Pancreas (tissue), 10 donors: ENCODE measurements at places on chromosomes 6 and 20.

- no peaks in the 10 kb centered on the region for H3K36me3 ChIP-seq
- H3K27me3 ChIP-seq = no peaks in the 10 kb centered on the region
- DNase-seq = no peak
- H3K4me3 ChIP-seq = no peak overlapping the region
Observed at GRCh38 chr20:63366390-63367365, 5.5 kb upstream of the CHRNA4 start.

DNA sequence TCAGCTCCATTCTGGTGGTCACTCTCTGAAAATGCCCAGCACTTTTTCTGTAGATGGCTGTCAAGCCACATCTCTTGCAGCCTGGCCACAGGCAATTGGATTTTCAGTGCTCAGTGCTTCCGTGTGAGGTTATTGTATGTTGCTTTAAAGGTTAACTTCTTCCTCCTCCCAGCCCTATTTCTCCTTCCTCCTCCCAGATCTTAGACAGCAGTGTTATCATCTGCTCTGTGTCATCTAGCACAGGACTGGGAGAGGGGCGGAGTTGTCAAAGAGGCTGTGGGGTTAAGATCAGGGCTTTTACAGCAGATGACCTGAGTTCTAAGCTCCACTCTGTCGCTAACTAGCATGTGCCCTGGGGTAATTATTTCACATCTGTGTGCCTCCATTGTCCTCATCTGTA, 129.0 kb downstream of the PHACTR3 start:
- no peaks in the 10 kb centered on the region for H3K27me3 ChIP-seq
- H3K4me3 ChIP-seq = no peak overlapping the region
- no peak for DNase-seq
- no peaks in the 10 kb centered on the region for H3K4me1 ChIP-seq

DNA sequence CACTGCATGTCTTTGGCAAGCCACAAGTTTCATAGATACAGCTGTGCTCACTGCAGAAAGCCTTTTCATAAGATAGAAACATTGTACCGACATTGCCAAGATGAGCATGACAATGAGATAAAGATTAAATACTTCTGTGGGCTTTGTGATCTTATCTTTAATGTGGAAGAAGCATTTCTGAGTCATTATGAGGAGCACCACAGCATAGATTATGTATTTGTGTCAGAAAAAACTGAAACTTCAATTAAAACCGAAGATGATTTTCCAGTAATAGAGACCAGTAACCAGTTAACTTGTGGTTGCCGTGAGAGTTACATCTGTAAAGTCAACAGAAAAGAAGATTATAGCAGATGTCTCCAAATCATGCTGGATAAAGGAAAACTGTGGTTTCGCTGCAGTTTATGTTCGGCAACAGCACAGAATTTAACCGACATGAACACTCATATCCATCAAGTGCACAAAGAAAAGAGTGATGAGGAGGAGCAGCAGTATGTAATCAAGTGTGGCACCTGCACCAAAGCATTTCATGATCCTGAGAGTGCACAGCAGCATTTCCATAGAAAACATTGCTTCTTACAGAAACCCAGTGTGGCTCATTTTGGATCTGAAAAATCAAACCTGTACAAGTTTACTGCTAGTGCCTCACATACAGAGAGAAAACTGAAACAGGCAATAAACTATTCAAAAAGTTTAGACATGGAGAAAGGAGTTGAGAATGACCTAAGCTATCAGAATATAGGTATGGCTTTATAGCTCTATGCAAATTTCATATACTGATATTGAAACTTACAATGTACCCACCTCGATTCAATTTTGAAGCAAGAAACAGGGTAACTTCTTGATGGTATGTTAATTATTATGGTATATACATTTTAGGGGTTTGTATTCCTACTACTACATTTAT, 23.9 kb upstream of the BAG2 start:
- no peak overlapping the region for H3K4me3 ChIP-seq
- H3K27me3 ChIP-seq = no peaks in the 10 kb centered on the region
- no peak for DNase-seq
- H3K4me1 ChIP-seq = no peaks in the 10 kb centered on the region
- H3K27ac ChIP-seq = no peak overlapping the region
- H3K36me3 ChIP-seq = no peaks in the 10 kb centered on the region

- H3K4me1 ChIP-seq = no peaks in the 10 kb centered on the region
- H3K36me3 ChIP-seq = no peaks in the 10 kb centered on the region
Observed at GRCh38 chr6:16183187-16183664, 54.3 kb downstream of the MYLIP start.

DNA sequence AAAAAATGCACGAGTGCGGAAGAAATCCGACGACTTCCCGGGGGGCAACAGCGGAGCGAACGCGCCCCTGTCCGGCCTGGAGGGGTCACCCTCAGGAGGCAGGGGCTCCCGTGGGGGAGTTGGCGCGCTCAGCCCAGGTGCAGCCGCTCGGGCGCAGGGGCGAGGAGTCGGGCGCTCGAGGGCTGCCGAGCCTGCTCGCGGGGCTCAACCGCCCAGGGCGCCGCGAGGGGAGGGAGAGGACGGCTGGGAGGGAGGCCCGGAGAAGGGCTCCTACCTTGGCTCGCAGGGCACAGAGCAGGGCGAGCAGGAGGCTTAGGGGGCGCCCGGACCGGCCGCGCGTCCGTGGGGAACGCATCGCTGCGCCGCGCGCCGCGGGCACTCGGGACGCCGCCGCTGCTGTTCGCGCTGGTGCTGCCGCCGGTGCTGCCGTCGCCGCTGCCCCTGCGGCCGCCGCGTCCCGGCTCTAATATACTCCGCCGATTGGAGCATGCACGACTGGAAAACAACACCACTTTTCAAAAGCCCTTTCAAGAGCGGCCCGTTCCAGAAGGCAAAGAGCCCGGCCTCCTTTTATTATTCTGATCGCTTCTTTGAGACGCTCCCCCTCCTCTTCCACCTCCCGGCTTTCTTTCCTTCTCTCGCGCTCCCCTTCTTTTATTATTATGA, 490 bp downstream of the JAG1 start:
- peak; percentile 61 for DNase-seq
- H3K4me1 ChIP-seq = peaks cover 19% of the 10 kb centered on the region
- peak overlapping the region; percentile 59 for H3K4me3 ChIP-seq
- no peaks in the 10 kb centered on the region for H3K36me3 ChIP-seq
- no peaks in the 10 kb centered on the region for H3K27me3 ChIP-seq

GRCh38 chr6:163414946-163415619, 565 bp downstream of the QKI start:
- peak overlapping the region; percentile 50 for H3K4me3 ChIP-seq
- peaks cover 21% of the 10 kb centered on the region for H3K4me1 ChIP-seq
- peak overlapping the region; percentile 81 for H3K27ac ChIP-seq
- H3K36me3 ChIP-seq = no peaks in the 10 kb centered on the region
- peak; percentile 76 for DNase-seq

GRCh38 chr6:37882724-37883413, 63.3 kb downstream of the ZFAND3 start:
- no peaks in the 10 kb centered on the region for H3K36me3 ChIP-seq
- no peak overlapping the region for H3K27ac ChIP-seq
- no peaks in the 10 kb centered on the region for H3K27me3 ChIP-seq
- H3K4me3 ChIP-seq = no peak overlapping the region

DNA sequence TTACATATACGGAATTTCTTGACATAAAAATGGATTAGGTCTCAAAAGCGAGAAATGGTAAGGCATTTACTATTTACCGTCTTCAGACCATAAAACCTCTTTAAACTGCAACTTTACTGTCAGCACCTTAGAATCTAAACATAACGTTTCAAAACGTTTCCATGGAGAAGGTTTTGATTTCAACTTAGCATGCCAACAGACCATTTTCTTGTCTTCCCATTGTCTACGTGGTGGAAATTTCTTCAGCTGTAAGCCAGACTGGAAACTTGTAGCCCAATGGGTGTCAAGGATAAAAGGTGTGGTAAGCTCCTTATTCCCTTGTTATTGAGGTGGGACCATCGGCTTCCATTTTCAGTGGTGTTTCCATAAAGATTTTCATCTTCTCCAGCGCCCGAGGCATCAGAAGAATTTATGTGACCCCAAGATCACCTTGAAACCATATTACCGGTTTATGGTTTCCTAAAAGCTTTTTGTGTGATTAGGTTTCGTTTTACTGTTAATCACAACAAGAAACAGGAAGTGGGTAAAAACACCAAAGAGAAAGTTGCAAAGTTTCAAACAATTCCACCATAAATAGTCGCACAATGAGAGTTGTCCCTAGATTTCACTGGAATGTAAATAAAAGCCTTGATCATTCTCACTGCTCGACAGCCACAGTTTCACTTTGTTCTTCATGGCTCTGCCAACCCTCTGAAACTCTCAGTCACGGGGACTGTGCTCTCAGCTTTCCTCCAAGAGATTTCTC, 63.0 kb upstream of the CD2AP start:
- H3K36me3 ChIP-seq = no peaks in the 10 kb centered on the region
- H3K27me3 ChIP-seq = no peaks in the 10 kb centered on the region
- no peak for DNase-seq
- peak overlapping the region; percentile 16 for H3K4me3 ChIP-seq
- H3K27ac ChIP-seq = peak overlapping the region; percentile 78

- no peak overlapping the region for H3K27ac ChIP-seq
- H3K4me3 ChIP-seq = no peak overlapping the region
- H3K4me1 ChIP-seq = no peaks in the 10 kb centered on the region
- DNase-seq = no peak
- H3K27me3 ChIP-seq = no peaks in the 10 kb centered on the region
Observed at GRCh38 chr20:34532320-34532719, 16.1 kb downstream of the DYNLRB1 start.

GRCh38 chr6:66344796-66345195, 637.8 kb upstream of the EYS start:
- H3K27me3 ChIP-seq = no peaks in the 10 kb centered on the region
- DNase-seq = no peak
- H3K4me3 ChIP-seq = no peak overlapping the region
- H3K4me1 ChIP-seq = no peaks in the 10 kb centered on the region
- H3K36me3 ChIP-seq = no peaks in the 10 kb centered on the region

GRCh38 chr20:48015943-48016723, 230.9 kb upstream of the SULF2 start:
- H3K4me3 ChIP-seq = no peak overlapping the region
- no peaks in the 10 kb centered on the region for H3K27me3 ChIP-seq
- no peaks in the 10 kb centered on the region for H3K4me1 ChIP-seq
- DNase-seq = no peak
